Stimulated activated CD4-positive, alpha-beta T cell treated with anti-CD3 and anti-CD28 coated beads, TNF-alpha, amount 100 ng/mL, for 48 hours (primary cell): ENCODE measurements at places on chromosomes 1 and 21.

GRCh38 chr1:6185151-6185550, 5.0 kb upstream of the CHD5 start:
- no peak for DNase-seq

- DNase-seq: no peak
Measured at GRCh38 chr1:160747717-160748116, 8.7 kb downstream of the SLAMF7 start.

DNA sequence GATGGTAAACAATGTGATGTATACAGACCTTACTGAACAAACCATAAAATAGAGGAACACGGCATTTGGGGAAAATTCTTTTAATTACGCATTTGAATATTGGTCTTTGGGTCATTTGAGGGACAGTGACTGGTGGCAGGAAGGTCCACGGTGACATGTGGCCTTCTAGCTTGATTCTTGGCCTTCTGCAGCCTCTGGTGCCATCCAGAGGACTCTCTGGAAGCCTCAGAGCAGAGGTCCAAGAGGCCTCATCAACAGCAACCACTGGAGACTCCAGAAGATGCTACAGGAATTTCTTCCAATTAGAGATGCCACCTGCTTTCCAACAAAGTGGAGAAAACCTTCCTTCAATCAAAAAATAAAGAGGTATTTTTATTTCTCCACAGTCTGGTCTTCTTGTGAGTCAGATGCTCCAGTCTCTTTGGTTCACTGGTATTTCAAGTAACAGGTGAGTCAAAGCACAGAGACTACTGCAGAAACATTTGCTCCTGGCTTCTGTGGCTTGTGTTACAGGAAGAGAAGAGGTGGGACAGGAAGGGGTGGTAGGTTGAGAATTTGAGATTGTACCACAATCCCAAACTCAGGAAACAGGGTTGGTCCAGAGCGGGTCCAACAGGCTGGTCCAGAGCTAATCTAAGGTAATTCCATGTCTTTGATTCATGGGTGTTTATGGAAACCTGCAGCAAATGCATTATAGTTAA, 2.7 kb upstream of the F5 start:
- no peak for DNase-seq

DNA sequence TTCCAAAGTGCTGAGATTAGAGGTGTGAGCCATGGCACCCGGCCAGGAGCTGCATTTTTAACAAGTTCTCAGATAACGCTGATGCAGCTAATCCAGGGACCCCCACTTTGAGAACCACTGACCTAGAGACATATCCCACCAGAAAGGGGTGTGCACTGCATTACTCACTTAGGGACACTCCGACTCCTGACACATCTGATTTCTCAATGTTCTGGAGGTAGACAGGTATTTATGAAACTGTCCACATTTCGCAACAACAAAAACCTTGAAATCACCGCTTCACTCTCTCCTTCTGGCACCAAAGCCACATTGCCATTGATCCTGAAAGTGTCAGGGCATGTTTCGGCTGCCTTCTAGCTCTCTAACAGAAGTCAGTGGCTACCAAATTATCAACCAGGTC, 23.2 kb upstream of the CAMTA1 start:
- DNase-seq: no peak

DNA sequence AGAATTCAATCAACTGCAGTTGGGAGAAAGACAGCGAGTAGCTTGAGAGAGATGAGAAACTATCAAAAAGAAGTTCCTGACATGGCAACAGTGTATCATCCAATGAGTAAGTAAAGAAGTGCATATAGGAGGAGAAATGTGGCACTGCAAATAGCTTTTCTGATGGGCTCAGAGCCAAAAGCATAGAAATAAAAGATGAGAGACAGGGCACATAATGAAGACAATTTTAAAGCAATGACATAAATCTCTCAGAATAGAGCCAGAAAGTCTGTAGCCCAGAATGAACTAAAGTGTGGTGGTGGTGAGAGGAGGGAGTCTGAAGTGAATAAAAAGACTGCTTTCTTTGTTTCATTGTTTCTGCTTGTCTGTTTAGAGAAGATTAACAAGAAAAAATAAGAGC, 34.3 kb downstream of the TNFSF18 start:
- no peak for DNase-seq
